ENCODE measurements at places on chromosomes 6 and 20.

- DNase-seq = no peak
Observed at GRCh38 chr6:32148289-32149091, 3.2 kb downstream of the PRRT1 start.

- no peak for DNase-seq
Observed at GRCh38 chr6:134422426-134423231, 104.7 kb upstream of the SGK1 start.

DNA sequence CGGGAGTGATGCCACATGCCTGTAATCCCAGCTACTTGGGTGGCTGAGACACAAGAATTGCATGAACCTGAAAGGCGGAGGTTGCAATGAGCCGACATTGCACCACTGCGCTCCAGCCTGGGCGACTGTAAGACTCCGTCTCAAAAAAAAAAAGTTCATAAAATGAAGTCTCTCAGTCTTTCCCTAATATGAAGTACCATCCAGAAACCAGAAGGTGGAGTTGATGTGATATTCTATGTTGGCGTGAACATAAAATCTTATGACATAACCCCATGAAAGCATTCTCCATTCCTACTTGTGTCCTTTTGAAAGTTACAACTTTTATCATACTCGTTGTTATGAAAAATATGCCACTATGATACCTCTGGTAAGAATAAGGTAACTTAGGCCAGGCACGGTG is 5.7 kb downstream of the SOD2 start:
- DNase-seq = no peak

DNA sequence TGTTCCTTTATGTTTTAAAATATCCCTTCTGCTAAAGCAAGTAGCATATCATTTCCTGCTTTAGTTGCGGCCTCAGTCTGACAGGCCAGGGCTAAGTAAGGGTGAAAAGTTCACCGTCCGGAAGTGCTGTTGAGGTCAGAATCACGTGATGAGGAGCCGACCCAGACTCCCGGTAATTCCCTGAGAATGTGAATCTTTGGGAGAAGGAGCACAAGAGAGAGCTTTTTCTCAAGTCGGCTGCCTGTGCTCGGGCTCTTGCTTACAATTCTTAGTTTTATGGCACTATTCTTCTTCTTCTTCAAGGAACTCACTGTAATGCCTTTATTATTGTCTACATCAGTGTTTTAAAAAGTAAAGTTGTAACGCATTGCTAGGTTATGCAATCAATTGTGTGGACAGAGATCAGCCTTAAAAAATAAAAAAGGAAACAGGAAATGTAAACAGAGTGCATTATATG is 309.3 kb downstream of the PRL start:
- no peak for DNase-seq

GRCh38 chr6:109781001-109781400 is 89.9 kb downstream of the FIG4 start:
- no peak for DNase-seq

DNA sequence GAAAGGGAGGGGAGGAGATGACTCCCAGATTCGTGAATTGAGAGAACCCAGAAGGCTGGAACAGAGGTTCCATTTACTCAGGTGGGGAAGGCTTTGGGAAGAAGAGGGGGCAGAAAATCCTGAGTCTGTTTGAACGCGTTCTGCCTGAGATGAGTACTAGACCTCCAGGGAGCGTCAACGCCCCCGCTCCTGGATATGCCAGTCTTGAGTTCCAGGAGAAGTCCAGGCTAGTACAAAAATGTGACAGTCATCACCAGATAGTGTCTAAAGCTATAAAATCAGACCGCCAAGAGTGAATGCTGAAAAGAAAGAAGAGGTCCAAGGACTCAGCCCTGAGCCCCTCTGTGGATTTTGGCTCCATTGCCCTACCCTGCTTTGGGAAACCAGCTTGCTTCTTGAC is 8.6 kb downstream of the AHCY start:
- DNase-seq = no peak

DNA sequence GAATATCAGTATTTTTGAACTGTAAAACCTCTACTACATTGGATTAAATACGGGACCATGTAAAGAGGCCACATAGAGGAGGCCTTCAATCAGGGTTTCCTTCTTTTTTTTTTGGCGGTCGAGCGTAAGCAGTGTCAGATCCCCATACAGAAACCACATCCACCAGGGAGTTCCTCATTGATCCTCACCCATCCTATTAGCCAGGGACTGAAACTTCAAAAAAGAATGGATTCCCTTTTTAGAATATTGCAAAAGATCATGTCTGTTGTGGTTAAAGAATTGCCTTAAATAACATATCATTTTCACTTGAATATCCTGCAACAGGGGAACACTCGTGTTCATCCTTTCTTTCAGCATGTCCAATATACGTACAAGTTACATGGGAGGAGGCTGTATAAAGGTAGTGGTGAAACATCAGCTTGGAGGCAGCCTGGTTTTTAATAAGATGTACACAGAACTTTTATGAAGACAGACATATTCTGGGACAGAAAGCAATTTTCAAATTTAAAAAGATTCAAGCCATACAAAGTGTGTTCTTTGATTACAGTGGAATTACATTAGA is 96.1 kb downstream of the PPP1R14C start:
- DNase-seq = no peak

- DNase-seq = peak; percentile 89
Observed at GRCh38 chr20:62316331-62317166, 13.8 kb downstream of the ADRM1 start.

GRCh38 chr6:118672678-118673077 is 21.3 kb upstream of the CEP85L start:
- DNase-seq = no peak

GRCh38 chr6:159462431-159462830 is 230.6 kb downstream of the SOD2 start:
- DNase-seq = no peak

- DNase-seq = no peak
Observed at GRCh38 chr20:44805335-44805978, 4.9 kb downstream of the RIMS4 start.

DNA sequence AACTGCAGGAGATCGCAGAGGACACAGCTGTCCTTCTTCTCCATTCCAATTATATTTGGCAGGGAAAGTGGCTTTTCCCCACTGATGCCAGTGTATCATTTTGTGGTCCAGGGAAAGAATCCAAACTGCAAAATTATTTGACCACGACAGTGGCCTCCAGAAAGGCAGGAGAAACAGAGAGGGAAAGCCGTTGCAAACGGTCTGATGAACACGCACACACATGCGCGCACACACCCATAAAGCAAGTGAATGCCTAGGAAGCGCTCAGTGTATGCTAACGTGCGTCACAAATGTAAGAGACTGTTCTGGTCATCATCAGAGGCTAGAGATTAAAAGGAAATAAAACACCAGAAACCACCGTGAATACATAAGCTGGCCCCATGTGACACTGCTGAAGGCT is 54.0 kb downstream of the NPEPL1 start:
- DNase-seq = no peak

- DNase-seq = no peak
Observed at GRCh38 chr6:143581835-143582480, 70.4 kb upstream of the FUCA2 start.

DNA sequence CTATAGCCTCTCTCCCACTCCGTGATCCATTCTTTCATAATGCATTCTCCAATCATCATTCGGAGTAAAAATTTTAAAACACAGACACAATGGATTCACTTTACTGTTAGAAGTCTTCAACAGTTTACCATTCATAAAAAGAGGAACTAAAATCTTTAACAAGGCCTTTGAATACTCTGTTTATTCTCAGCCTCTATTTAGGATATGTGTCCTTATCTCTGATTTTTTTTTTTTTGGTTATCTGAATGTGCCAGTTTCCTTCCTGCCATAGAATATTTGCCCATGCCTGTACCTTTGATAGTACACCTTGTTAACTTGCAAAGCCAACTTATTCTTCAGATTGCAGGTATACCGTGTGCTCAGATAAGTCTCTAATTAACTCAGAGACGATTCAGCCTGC is 11.1 kb downstream of the CRISP1 start:
- DNase-seq = no peak

GRCh38 chr20:36950414-36951197 is 902 bp downstream of the SAMHD1 start:
- no peak for DNase-seq

- no peak for DNase-seq
Observed at GRCh38 chr6:37622646-37623071, 75.0 kb downstream of the MDGA1 start.

DNA sequence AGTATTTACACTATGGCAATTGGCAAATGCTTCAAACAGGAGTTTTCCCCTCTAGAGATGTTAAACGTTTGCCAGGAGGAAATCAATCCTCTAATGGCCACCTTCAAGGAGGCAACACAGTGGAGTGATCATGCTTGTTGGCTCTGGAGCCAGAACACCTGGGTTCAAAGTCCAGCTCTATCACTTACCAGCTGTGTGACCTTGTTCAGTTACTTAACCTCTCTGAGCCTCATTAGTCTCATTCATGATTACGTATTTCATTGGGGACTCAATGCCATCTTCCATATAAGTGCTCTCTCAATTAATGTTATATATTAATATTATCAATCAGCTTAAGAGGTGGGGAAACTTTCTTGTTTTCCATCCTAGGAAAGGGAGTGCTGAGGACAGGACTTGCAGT is 26.1 kb downstream of the SLC52A3 start:
- no peak for DNase-seq

- peak; percentile 47 for DNase-seq
Observed at GRCh38 chr6:35359744-35360348, 17.5 kb downstream of the PPARD start.

DNA sequence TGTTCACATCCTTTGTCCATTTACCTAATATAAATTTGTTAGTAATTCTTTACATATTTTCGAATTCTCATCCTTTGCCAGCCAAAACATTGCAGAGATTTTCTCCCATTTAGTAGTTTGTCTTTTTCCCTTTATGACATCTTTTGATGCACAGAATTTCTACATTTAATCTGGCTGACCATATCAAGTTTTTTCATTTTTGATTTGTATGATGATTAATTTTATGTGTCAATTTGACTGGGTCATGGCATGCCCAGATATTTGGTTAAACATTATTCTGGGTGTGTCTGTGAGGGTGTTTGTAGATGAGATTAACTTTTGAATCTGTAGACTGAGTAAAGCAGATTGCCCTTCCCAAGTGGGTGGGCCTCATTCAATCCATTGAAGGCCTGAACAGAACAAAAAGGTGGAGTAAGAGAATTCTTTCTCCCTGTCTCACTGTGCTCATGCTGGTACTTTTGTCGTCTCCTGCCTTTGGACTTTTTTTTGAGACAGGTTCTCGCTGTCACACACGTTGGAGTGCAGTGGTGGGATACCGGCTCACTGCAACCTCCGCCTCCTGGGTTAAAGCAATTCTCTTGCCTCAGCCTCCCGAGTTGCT is 72.1 kb upstream of the EPB41L1 start:
- DNase-seq = no peak

GRCh38 chr6:143559051-143559660 is 47.6 kb upstream of the FUCA2 start:
- no peak for DNase-seq

- no peak for DNase-seq
Observed at GRCh38 chr20:1537731-1538058, 19.8 kb downstream of the SIRPD start.

DNA sequence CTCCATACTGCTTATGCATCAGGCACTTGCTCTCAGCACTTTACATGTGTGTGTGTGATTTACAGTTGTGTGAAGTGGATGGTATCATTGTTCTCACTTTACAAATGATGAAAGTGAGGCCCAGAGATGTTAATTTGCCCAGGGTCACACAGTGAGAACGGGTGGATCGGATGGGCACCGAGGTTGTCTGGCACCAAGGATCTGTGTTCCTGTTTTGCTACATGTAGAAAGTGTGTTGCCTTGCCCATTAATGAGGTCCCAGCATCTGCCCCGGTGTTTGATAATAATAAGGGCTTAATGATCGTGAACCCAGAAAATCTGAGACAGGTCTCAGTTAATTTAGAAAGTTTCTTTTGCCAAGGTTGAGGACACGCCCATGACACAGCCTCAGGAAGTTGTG is 216.1 kb upstream of the QKI start:
- peak; percentile 66 for DNase-seq

DNA sequence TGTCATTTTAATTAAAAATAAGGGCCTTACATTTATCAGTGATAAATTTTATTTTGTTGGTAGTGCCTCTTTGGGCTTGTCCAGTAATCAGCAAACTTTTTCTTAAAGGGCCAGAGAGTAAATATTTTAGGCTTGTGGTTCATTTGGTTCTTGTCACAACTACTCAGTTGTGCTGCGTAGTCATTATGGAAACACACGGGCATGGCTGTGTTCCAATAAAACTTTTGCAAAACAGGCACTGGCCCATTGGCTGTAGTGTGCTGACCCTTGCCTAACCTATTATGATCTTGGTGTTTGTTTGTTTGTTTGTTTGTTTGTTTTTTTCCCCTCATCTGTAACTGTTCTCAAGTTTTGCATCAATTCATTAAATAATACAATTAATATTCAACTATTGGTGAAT is 19.4 kb downstream of the TBPL1 start:
- no peak for DNase-seq

- DNase-seq = no peak
Observed at GRCh38 chr6:89927791-89928550, 33.7 kb downstream of the GJA10 start.

- DNase-seq = no peak
Observed at GRCh38 chr6:111263837-111264236, 176.5 kb downstream of the SLC16A10 start.

DNA sequence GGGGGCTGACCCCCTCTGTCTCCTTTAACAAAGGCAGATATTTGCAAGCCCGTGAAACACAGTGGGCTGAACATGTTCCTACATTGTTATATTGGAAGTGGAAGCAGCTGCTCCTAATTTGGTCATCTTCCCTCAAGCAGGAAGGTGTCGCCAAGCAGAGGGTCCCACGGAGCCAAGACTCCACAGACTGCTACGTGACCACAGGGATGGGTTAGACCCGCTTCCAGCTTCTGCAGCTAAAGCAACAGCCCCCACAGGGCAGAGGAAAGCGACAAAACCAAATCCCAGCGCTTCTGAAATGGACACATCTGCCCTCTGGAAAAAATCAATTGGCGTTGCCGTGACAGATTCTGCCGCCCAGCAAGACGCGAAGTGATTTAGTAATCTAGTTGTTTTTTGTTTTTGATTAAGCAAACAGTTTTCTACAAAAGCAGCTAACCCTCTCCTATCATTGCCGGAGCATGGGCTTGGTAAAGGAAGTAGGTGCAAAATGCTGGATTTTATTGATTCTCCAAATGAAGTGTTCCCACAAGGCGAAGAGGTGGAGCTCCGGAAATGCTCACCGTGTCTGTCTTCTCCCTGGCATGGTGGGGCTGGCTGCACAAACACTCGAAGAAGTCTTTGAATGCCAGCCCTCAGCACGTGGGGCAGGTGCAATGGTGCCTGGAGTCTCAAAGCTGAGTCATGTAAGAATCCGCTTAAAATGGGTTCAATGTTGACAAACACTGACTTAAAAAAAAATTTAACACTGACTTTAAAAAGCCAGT is 79.4 kb upstream of the FRMD1 start:
- DNase-seq = no peak

DNA sequence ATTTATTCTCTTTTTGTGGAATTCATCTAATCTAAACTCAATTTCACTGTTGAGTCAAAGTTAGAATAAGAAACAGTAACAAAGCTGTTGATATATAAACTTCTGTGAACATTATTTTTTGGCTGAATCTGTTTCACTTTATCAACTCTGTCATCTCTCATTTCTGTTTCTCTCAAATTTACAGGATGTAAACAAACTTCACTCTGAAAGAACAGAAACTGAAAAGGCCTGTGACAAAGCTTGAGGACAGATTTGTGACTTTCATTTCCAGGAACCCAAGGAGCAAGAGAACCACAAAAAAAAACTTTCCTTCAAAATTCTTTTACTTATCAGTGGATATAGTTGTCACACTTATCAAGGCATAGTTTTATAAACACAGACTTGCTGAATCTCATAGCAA is 447.9 kb upstream of the OPRM1 start:
- no peak for DNase-seq

GRCh38 chr20:57089699-57090144 is 176.7 kb downstream of the BMP7 start:
- peak; percentile 84 for DNase-seq
